ENCODE measurements at places on chromosomes 13 and 19. TPM values are rescaled to one million over a fixed set of nuclear protein-coding genes. Genes with fewer than 3 reads are reported as not detected.

PIP5K1C gene
- total RNA-seq = 19.8 TPM

GARIN5A gene
- 0.32 TPM for total RNA-seq

PIN1 gene
- total RNA-seq = 128 TPM

CYP2B6 gene
- not detected for total RNA-seq

LRRC63 gene
- total RNA-seq = not detected

FBXO27 gene
- 1.2 TPM for total RNA-seq

FUT2 gene
- total RNA-seq = not detected

STOML3 gene
- not detected for total RNA-seq

GRIN2D gene
- total RNA-seq = 0.15 TPM

LHB gene
- not detected for total RNA-seq

ZNF541 gene
- total RNA-seq = under 0.01 TPM

ZNF235 gene
- 2.9 TPM for total RNA-seq

ZNF414 gene
- total RNA-seq = 3.3 TPM

ZNF486 gene
- total RNA-seq = 7.6 TPM

CLDN10 gene
- total RNA-seq = 2.9 TPM

ATP8A2 gene
- total RNA-seq = under 0.01 TPM

SIGLEC5 gene
- total RNA-seq = not detected

SIGLEC10 gene
- not detected for total RNA-seq

Data from epithelial cell of umbilical artery (primary cell).